A172 (cell line): ENCODE measurements at places on chromosomes 3 and 15. TPM values are rescaled to one million over a fixed set of nuclear protein-coding genes. Genes with fewer than 3 reads are reported as not detected.

- no peak for DNase-seq
Measured at GRCh38 chr3:186969607-186970006, 39.3 kb downstream of the ST6GAL1 start.

GRCh38 chr15:99413955-99414754 is 151.6 kb upstream of the MEF2A start:
- DNase-seq, result no peak

GRCh38 chr3:172606021-172606420 is 82.8 kb upstream of the TNFSF10 start:
- DNase-seq, result peak; percentile 63

The TIMP4 gene
- 6.1 and 8.6 TPM in 2 replicates for total RNA-seq

The FEZF2 gene
- not detected in 2 replicates for total RNA-seq
